Stimulated activated CD4-positive, alpha-beta T cell treated with anti-CD3 and anti-CD28 coated beads, Interleukin-2, amount 100 ng/mL, for 48 hours (primary cell): ENCODE measurements at places on chromosomes 1 and 21.

GRCh38 chr21:25985990-25986389 is 184.6 kb downstream of the APP start:
- DNase-seq = no peak

DNA sequence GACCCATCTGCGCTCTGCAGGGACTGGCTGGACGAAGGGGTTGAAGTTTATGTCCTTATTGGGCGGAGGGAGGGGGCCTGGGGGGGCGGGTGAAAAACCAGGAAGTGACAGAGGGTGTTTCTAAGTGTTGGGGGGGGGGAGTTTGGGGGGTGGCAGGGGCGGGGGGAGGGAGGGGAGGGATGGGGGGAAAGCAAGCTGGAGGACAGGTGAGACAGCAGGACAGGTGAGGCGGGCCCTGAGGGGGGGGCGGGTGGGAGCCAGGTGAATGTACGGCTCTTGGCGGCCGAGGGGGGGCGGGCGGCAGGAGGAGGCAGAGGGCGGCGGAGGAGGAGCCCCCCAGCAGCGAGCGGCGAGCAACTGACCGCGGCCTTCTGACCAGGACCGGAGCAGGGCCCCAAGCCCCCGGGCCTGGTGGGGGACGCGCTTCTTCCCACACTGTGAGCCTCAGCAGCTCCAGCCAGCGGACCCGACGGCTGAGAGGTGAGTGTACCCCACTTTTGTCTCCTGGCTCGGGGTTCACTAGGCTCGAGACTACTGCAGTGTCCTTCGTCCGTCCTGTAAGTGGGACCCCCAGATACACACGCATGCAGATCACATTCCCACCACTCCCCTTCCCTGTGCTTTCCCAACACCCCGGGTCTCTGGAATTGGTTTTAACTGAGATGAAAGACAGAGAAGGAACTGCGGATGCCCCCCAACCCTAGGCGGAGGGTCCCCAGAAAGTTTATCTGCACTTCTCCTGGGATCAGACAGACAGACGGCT is at the start of gene ZBTB7B:
Gene ZBTB7B, plus strand, starts transcription at position 339 of the 763 bp plus-strand sequence. CDS start 11,859 bp downstream, outside the sequence.
- DNase-seq = no peak

DNA sequence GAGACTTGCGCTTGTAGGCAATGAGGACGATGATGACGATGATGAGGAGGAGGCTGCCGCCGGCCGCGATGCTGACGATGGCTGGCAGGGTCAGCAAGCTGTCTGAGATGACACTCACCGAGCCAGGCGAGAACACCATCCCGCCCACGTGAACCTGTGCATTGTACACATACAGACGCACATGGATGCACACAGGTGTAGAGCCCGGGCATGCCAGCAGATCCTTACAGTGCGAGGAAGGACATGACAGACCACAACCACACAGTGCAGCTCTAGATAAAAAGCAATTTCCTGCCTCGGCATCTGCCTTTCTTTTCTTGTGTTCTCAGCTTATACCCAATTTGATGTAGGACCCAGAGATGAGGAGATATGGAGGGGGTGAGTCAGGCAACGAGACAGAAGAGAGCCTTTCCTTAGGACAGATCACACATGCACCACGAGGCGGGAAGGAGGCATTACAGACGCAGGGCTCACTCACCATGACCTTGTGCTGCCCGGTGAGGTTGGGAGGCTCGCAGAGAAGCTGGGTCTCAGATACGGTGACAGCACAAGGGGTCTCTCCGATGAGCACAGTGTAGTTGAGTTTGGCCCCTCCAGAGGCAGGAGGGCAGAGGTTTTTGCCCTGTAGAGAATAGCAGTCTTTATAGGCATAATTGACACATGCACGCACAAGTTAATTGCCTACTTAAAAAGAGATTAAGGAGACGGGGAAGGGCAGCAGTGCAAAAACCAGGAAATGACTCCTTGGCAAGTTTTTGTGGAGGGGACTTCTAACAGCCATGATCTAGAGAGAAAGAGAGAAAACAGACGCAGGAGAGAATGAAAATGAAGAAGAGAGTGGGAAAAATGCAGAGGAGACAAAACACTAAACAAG is 133.9 kb upstream of the CD34 start:
- no peak for DNase-seq

DNA sequence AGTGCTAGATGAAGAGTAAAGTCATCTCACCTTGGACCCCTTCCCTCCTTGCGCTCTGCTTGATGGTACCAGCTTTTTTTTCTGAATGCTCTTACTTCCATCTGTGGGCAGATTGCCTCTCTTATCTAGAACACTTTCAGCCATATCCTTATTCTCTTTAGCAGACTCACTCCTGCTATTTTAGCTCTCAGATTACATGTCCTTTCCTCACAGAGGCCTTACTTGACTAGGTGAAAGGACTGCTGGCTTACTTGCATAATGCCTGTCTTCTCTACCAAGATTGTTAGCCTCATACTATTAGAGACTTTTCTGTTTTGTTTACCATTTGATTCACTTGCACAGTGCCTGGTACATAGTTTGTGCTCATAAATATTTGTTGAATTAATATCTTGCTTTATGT is 9.3 kb downstream of the IFI44 start:
- DNase-seq = no peak

- DNase-seq = no peak
Observed at GRCh38 chr1:171488190-171488929, 3.0 kb downstream of the PRRC2C start.

DNA sequence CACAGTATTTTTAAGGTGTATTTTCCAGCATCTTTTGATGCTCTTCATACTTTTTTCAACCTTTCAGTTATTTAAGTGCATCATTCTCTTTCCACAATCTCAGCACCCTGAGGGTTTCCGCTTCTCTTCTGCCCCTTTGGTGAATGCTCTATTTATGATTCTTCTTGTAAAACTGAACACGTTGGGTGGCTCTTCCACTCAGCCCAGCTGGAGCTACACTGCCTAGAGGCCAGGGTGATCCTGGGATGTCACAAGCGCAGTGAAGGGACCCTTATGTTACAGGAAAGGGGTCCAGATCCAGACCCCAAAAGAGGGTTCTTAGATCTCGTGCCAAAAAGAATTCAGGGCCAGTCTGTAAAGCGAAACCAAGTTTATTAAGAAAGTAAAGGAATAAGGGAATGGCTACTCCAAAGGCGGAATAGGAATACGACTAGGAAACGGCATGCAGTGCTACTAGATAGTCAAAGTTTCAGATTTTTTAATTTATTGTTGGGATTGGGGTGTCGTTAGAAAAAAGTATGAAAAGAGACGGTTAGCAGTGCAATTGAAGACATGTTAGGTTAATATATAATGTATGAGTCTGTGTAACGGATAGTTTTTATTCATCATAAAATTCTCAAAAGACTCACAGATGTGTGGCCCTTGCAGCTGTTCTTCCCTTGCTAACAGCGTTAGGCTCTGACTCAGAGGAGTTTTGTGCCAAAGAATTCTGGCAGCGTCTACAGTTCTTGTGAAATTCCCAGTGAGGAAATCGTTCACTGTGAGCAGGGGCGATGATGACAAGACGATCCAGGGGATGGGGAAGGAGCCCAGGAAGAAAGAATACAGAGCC is 14.4 kb upstream of the ERVH48-1 start:
- no peak for DNase-seq

GRCh38 chr1:221069178-221069903 is 190.1 kb downstream of the HLX start:
- peak; percentile 0 for DNase-seq

DNA sequence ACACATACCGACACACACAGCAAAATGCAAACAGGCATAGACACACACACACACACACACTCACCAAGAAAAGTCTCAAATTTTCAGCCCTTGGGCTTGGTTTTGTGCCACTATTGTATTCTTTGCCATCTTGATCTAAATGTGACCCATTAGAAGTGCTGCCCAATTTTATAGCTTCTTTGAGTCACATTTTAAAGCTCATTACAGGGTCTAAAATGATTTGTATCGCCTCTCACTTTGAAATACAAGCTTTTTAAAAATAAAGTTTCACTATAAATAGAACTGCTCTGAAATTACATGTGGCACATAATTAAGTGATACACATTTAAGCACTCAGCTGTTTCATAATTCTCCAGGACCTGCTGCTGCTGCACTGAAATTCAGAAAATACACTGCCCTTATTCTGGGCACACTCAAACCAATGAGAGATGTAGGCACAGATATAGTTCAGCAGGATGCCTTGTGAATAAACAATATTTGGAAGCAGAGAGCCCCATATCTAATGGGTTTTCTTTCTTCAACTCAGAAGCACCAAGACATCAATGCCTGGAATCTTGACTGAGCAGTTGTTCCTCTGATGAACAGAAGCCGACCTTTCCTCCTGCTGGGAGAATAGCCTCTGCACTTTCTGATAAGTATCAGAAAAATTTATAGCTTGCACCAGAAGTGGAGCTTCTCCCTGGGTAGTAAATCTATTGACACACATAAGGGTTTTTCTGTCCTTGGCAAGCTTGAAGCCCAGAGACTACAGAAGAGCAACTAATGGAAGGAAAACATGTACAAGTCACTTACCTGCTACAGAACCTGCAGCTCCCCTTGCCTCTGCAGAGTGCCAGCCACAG is 37.0 kb upstream of the PLPPR4 start:
- no peak for DNase-seq

GRCh38 chr1:99497690-99498089 is 148.2 kb upstream of the PALMD start:
- DNase-seq = no peak

DNA sequence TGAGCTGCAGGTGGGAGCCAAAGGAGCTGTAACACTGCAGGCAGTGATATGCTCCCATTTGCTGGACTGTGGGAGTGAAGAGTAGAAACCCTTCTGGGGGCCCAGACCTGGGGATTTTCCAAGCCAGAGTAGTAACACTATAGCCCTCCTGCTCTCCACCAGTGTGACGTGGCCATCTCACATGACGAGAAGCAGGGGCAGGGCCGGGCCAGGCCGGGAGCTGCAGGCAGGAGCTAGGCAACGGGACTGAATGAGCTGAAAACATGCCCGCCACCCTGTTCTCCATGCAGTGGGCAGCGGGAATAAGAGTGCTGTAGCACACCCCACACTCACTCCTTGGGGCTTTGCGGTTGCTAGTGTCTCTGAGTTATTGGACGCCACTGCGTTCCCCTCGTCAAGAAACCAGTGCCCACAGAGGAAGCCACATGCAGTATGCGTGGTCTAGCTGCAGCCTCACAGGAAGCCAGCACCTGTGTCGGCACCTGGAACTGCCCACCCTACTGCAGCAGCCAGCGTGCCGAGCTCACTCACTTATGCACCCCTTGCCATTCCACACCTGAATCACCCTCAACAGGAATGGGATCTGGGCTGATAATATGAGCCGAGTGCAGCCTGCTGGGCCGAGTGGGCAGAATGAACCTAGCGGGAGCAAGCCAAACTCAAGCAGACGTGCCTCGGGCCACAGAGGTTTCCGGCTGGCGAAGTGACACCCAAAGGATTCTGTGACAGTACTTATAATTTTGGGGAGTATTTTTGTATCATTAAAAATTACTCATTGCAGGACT is 1389.6 kb downstream of the KCNT2 start:
- no peak for DNase-seq

GRCh38 chr1:228511546-228512445 is 24.6 kb downstream of the RNF187 start:
- no peak for DNase-seq

GRCh38 chr1:241217516-241217915 is 139.5 kb downstream of the RGS7 start:
- DNase-seq = no peak

DNA sequence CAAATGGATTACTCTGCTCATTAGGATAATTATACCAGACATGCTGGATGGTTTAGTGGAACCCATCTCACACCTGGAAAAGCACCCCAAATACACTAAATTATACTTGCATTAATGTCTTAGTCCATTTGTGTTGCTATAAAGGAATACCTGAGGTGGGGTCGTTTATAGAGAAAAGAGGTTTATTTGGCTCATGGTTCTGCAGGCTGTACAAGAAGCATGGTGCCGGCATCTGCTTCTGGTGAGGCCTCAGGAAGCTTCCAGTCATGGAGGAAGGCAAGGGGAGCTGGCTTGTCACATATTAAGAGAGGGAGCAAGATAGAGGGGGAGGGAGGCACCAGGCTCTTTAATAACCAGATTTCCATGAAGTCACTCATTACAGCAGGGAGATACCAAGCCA is 95.6 kb downstream of the MT1HL1 start:
- no peak for DNase-seq
